ENCODE measurements at places on chromosomes 7 and 10. TPM values are rescaled to one million over a fixed set of nuclear protein-coding genes. Genes with fewer than 3 reads are reported as not detected.

GRCh38 chr7:48976850-48977249, 52.5 kb downstream of the CDC14C start:
- H3K27me3 ChIP-seq: no peaks in the 10 kb centered on the region
- no peak for DNase-seq
- H3K36me3 ChIP-seq: no peaks in the 10 kb centered on the region
- H3K4me1 ChIP-seq: no peaks in the 10 kb centered on the region
- no peak overlapping the region for H3K4me3 ChIP-seq
- H3K27ac ChIP-seq: no peak overlapping the region

- H3K4me3 ChIP-seq: no peak overlapping the region
- no peak overlapping the region for H3K27ac ChIP-seq
- H3K36me3 ChIP-seq: no peaks in the 10 kb centered on the region
- DNase-seq: no peak
- H3K4me1 ChIP-seq: peaks cover 5% of the 10 kb centered on the region
Observed at GRCh38 chr7:22859641-22860290, 37.1 kb upstream of the TOMM7 start.

- H3K27ac ChIP-seq: no peak overlapping the region
- no peaks in the 10 kb centered on the region for H3K36me3 ChIP-seq
- H3K27me3 ChIP-seq: no peaks in the 10 kb centered on the region
Observed at GRCh38 chr7:65746398-65746669, 126.5 kb upstream of the VKORC1L1 start.

DNA sequence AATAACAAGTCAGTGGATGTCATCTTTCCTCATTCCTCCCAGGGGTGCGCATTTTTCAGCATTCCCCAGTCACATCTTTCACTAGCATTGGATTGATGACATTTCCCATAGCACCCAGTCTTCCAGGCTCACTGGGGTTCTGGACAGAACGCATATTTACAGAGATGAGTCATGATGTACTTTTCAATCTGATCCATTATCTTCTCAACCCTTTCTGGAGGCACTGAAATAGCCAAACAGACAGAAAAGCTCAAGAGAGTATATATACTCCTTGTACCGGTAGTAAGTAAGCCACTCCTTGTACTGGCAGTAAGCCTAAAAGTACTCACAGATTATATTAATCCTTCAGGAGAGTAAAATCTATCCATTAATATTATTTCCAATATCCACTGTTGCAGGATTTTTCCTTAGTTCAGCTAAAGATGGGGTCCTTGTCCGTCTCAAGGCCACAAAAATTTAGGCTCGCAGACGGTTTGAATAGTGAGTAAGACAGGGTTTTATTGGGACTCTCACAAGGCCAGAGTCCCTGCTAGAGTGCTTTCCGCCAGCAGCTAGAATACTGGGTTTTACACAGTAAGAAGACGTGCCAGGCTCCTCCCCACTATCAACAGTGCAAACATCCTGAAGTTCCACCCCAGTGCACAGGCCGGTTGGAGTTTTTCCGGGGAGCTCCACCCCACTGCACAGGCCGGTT, 60.8 kb downstream of the MDH2 start:
- H3K4me1 ChIP-seq: no peaks in the 10 kb centered on the region
- H3K4me3 ChIP-seq: no peak overlapping the region
- no peaks in the 10 kb centered on the region for H3K27me3 ChIP-seq
- DNase-seq: no peak
- no peak overlapping the region for H3K27ac ChIP-seq

DNA sequence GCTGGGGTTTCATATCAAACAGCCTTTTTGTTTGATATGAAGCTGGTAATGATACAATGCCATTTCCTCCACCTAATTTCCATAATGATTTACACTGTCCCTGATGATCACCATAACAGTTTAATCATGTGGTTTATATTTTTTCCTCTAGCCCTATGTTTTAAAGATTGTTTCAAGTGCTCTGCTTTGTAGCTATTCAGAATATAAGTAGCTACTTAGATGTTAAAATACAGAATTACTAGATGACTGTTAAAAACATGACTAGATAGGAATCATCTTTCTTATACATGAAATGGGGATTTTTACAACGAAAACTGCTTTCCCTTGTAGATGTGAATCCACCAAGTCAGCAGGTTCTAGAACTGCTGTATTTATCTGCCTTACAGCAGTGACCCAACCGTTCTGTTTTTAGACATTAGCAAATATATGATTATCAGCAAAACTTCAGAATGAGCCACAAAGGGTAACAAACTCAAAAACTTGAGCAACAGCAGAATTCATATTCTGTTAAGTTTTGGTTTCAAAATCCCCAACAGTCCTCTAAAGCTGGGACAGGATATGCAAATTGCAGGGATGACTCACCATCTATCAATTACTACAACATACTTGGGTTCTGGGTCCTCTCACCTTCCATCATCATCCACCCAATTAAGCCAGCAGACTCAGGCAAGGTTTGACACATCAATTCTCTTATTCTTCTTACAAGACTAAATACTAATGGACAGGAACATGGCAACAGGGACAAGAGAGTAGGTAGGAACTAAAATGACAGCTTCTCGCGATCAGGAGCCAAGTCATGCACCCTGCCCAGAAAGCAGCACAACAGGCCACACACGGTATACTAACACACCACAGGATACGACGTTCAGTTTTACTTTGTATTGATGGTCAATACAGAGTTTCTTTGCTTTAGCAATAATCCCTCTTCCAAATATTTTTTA, 83.9 kb downstream of the PIP4K2A start:
- peak overlapping the region; percentile 78 for H3K27ac ChIP-seq
- peak; percentile 67 for DNase-seq
- H3K4me1 ChIP-seq: peaks cover 18% of the 10 kb centered on the region
- no peaks in the 10 kb centered on the region for H3K27me3 ChIP-seq

- no peaks in the 10 kb centered on the region for H3K27me3 ChIP-seq
- no peaks in the 10 kb centered on the region for H3K4me1 ChIP-seq
- no peak overlapping the region for H3K4me3 ChIP-seq
- DNase-seq: no peak
- no peak overlapping the region for H3K27ac ChIP-seq
Observed at GRCh38 chr10:43253461-43254198, 13.2 kb downstream of the RASGEF1A start.

DNA sequence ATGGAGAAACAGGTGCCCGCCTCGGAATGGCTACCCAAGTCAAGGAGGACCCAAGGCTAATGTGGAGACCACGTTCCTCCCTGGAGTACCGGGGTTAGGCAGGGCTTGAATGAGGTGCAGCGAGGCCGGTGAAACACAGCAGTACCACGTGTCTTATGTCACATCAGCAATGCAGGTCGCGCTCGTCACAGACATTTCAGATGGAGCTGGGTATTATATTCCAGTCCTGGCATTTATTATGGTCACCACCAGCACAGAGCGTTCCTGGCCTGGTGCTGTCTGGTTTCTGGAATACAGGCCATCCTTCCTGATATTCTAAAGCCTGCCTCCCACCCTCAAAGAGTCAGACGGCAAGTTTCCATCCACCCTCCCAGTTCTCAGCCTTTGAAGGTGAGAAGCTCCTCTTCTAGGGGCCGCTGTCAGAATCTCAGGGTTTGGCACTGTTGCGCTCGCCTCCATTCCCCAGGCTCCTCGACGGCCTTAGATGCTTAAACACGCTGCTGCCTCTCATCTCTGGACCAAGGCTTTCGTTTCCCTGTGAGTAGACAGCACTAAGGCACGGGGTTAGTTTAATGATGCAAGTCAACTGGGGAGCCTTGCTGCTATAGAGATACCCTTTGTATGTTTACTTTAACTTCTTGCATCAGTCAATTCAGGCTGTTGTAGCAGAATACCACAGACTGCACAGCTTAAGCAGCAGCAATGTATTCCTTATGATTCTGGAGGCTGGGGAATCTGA, 377.6 kb downstream of the DPP6 start:
- no peak overlapping the region for H3K27ac ChIP-seq
- DNase-seq: no peak
- H3K4me3 ChIP-seq: no peak overlapping the region
- no peaks in the 10 kb centered on the region for H3K27me3 ChIP-seq

DNA sequence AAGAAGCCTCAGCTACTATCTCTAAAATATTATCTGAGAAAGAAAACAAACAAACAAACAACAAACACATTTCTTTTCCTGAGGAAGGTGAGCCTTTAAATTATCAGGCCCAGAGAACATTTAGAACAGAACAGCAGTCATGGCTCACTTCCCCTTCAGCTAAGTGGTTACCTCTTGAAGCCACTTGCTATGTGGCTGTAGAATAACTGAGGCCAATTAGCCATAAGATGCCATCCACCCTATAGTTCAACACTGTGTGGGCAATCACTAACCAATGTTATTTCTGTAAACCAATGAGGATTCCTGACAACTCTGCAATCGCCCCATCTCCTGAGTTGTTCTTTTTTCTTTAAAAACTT, 3.7 kb upstream of the UPP1 start:
- H3K4me3 ChIP-seq: no peak overlapping the region
- H3K4me1 ChIP-seq: peaks cover 58% of the 10 kb centered on the region
- H3K27me3 ChIP-seq: no peaks in the 10 kb centered on the region
- DNase-seq: peak; percentile 54
- peak overlapping the region; percentile 99 for H3K27ac ChIP-seq

GRCh38 chr10:3331690-3332230, 159.2 kb upstream of the PITRM1 start:
- no peaks in the 10 kb centered on the region for H3K27me3 ChIP-seq
- H3K4me3 ChIP-seq: no peak overlapping the region
- H3K4me1 ChIP-seq: peaks cover 17% of the 10 kb centered on the region
- no peaks in the 10 kb centered on the region for H3K36me3 ChIP-seq
- no peak overlapping the region for H3K27ac ChIP-seq
- DNase-seq: no peak

GRCh38 chr7:149171892-149172533, 23.3 kb upstream of the ZNF282 start:
- H3K4me3 ChIP-seq: no peak overlapping the region
- no peak overlapping the region for H3K27ac ChIP-seq
- DNase-seq: no peak
- no peaks in the 10 kb centered on the region for H3K4me1 ChIP-seq
- peaks cover 92% of the 10 kb centered on the region for H3K36me3 ChIP-seq

DNA sequence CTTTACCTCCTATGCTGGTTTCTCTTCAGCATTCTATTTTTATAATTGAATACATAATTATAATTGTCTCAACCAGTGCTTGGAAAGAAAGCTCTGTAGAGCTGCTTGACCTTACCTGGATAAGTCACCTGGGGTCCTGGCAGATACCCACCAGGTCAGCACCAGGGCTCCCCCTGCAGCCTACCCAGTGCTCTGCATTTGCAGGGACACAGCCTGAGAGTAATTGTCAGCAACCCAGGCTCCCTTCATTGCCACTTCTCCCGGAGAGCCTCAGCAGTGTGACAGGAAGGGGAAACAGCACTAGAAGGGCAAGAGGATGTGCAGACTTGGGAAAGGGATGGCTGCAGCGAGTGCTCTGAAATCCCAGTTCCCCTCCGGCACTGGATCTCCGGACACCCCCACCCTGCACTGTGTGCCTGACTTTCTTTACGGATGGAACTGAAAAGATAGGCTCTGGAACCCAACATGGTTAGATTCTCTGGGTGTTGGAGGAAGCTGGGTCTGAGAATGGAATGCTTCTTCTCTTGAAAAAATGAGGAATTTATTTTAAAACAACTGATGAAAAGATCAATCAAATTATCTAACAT, 11.4 kb upstream of the PAX4 start:
- H3K36me3 ChIP-seq: no peaks in the 10 kb centered on the region
- H3K27ac ChIP-seq: no peak overlapping the region

DNA sequence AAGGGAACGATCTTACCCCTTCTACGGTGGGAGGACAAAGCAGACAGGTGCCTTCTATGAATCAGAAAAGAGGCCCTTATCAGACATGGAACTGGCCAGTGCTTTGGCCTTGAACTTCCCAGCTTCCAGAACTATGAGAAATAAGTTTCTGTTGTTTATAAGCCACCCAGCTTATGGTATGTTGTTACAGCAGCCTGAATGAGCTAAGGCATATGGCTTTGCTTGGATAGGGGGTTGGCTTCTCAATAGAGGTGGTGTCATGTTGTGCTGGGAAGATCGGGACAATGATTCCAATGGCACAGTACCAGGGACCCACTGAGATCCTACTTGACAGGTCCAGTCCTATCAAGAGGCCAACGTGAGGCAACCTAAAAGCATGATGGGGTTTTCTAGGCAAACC, 183.4 kb upstream of the BMPER start:
- DNase-seq: no peak
- no peaks in the 10 kb centered on the region for H3K36me3 ChIP-seq
- H3K27ac ChIP-seq: no peak overlapping the region

GRCh38 chr7:69564454-69565417, 33.5 kb upstream of the AUTS2 start:
- no peak overlapping the region for H3K4me3 ChIP-seq
- no peaks in the 10 kb centered on the region for H3K27me3 ChIP-seq
- H3K4me1 ChIP-seq: no peaks in the 10 kb centered on the region
- no peaks in the 10 kb centered on the region for H3K36me3 ChIP-seq

- H3K27ac ChIP-seq: peak overlapping the region; percentile 85
- peak; percentile 78 for DNase-seq
- peak overlapping the region; percentile 34 for H3K4me3 ChIP-seq
Observed at GRCh38 chr10:13873196-13873595, 286.4 kb downstream of the PRPF18 start.

- H3K4me1 ChIP-seq: peaks cover 47% of the 10 kb centered on the region
- no peak overlapping the region for H3K27ac ChIP-seq
- no peaks in the 10 kb centered on the region for H3K36me3 ChIP-seq
- peaks cover 37% of the 10 kb centered on the region for H3K27me3 ChIP-seq
Observed at GRCh38 chr7:73717991-73718405, 1.5 kb downstream of the STX1A start.

DNA sequence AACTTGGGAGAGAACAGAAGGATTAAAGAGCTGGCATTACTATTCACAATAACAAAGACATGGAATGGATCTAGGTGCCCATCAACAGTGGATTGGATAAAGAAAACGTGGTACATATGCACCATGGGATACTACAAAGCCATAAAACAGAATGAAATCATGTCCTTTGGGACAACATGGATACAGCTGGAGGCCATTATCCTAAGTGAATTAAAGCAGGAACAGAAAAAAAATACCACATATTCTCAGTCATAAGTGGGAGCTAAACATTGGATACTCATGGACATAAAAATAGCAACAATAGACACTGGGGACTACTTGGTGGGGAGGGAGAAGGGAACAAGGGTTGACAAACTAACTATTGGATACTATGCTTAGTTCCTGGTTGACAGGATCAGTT, 133.2 kb upstream of the ITGB1 start:
- no peak overlapping the region for H3K4me3 ChIP-seq
- no peaks in the 10 kb centered on the region for H3K4me1 ChIP-seq
- H3K27me3 ChIP-seq: no peaks in the 10 kb centered on the region

Gene PRR15
- polyA plus RNA-seq: not detected

Gene PVRIG
- 0.06 TPM for polyA plus RNA-seq

Gene CLRN3
- not detected for polyA plus RNA-seq

Gene TMEM270
- not detected for polyA plus RNA-seq

Gene GATAD1
- 6.6 TPM for polyA plus RNA-seq

Gene PIK3AP1
- 95.5 TPM for polyA plus RNA-seq

Gene SLC26A3
- not detected for polyA plus RNA-seq

Gene SPDYE1
- not detected for polyA plus RNA-seq

Gene AGR3
- polyA plus RNA-seq: not detected

Gene SLC18A2
- polyA plus RNA-seq: 0.14 TPM

Gene UNCX
- polyA plus RNA-seq: not detected

Data from CD14-positive monocyte (primary cell).